Kidney epithelial cell (primary cell): ENCODE measurements at places on chromosomes 7 and 10. TPM values are rescaled to one million over a fixed set of nuclear protein-coding genes. Genes with fewer than 3 reads are reported as not detected.

DNA sequence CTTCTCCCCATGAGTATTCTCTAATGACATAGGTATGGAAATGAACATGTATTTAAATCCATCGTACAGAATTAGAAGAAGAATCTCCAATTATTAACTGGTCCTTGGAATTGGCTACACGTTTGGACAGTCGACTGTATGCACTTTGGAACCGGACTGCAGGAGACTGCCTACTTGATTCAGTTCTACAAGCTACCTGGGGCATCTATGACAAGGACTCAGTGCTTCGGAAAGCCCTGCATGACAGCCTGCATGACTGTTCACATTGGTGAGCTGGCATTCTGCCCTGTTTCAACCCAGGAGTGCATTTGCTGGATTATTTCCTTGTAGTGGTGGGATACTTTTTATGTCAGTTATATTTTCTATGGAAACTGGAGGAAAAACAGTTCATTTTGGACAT lies 32.2 kb downstream of the ZRANB1 start:
- no peak for DNase-seq

DNA sequence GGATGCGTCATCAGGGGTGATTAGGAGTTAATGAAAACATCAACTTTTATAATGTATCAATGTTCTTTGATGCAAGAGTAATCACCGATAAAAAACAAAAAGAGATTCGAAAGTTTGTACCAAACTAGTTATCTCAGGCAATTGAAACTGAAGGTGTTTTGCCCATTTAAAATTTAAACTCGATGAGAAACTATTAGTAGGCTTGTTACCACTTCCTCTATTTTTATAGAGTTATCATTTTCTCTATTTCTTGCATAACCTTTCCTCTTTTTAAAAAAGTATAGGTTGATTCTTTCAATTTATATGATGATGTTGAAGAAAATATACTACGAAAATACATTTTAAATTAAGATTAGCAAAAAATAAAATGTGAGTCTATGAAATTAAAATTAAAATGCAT lies 597.3 kb upstream of the POT1 start:
- no peak for DNase-seq

DNA sequence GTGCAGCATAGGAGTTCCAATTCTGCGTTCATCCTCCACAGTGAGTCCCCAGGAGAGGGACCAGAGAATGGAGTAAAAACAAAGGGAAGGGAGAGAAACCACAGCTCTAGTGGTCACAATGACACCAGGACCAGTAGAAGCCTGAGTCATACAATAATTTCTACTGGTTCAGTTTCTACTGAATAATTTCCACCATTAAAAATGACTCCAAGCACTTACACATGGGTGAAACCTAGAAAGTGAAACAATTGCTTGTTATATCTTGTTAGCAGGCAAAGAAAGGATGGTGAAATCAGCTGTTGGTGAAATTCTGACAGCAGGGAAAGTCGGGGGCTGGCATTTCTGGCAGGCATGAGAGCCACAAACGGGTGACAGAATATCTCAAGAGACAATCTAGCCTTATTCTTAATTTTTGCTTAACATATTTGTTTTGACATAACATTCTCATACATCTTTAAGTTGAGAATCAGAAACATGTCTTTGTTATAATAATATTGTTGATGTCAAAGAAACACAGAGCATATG lies 1065.8 kb upstream of the C7orf33 start:
- no peak for DNase-seq

- no peak for DNase-seq
Observed at GRCh38 chr7:92135052-92135889, 994 bp upstream of the CYP51A1 start.

GRCh38 chr10:103678178-103678526 lies 177.2 kb downstream of the SH3PXD2A start:
- DNase-seq, result peak; percentile 74

DNA sequence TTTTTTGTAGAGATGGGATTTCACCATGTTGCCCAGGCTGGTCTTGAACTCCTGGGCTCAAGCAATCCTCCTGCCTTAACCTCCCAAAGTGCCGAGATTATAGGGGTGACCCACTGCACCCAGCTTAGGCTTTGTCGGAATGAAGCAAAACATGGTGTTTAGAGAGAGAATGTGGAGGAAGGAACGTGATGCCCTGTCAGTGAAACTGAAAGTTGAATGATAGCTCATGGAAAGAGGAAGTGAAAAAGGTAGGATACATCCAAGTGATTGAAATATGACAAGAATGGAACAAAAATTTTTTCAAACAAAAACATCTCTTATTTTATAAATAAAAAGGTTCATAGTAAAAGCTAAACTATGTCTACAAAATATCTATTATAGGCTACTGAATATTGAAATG lies 5.9 kb downstream of the AKAP9 start:
- no peak for DNase-seq

Gene KCNMA1
- 18.9 and 23.6 TPM in 2 replicates for total RNA-seq

Gene CHN2
- total RNA-seq, result 3.6 and 5.7 TPM in 2 replicates
